ENCODE measurements at places on chromosomes 16 and 17.

- DNase-seq, result peak; percentile 40
Measured at GRCh38 chr17:80855948-80856862, 135.4 kb upstream of the CHMP6 start.

DNA sequence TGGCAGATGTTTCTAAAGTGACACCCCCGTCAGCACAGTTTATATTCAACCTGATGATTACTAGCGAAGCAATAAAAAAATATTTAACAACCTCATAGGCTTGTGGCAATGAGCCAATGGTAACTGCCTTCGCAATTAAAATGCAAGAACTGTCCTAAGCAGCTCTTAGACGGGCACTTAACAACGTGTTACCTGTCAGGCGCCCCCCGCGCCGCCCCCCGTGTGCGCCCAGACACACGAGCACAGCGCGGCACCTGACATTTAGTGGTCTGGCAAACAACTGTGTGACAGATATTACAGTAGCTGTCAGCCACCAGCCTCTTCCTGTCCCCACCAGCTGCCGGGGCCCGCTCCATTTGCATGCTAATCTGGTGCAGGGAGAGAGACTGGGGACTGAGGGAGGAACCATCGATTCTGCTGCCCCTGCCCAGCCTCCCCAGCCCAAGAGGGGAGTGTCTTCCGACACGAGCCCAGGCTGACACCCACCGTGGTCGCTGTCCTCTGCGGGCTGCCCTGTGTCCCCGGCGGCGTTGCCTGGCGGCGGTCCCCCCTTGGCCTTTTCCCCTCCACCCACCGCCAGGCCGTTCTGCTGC, 12.7 kb downstream of the NDUFAF8 start:
- DNase-seq, result no peak

- DNase-seq, result no peak
Measured at GRCh38 chr16:55697867-55698266, 42.1 kb downstream of the SLC6A2 start.

- DNase-seq, result no peak
Measured at GRCh38 chr16:14186007-14186794, 115.1 kb downstream of the MRTFB start.

DNA sequence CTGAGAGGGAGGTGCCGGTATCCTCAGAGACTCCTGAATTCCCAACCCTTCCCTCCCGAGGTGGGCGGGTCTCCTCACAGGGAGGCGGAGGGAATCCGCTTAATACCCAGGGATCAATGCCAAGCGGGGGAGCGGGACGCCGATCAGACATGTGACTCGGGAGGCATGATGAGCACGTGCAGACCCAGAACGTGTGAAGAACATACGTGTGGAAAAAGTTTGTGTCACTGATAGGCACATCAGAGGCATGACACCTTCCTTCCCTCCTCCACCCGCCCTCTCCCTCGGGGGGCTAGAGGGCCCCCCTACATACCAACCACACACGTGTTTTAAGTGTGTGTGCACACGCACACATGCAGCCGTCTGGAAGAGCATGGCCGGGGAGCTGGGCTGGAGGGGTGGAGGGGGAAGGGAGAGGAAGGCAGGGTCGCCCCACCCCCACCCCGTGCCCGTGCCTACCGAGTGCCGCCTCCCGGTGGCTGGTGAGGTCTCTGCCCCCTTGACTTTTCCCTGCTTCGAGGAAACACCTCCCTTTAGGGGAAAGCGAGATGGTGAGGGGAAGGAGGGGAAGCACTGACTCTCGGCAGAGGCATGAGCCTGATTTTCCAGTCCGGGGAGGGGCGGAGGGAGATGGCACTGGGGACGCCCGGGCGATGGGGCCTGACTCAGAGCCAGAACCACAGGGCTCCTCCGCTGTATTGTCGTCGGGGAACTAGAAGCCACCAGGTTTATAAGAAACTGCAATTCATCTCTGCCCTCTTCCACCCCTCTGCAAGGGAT, 12.1 kb upstream of the TBX21 start:
- no peak for DNase-seq

DNA sequence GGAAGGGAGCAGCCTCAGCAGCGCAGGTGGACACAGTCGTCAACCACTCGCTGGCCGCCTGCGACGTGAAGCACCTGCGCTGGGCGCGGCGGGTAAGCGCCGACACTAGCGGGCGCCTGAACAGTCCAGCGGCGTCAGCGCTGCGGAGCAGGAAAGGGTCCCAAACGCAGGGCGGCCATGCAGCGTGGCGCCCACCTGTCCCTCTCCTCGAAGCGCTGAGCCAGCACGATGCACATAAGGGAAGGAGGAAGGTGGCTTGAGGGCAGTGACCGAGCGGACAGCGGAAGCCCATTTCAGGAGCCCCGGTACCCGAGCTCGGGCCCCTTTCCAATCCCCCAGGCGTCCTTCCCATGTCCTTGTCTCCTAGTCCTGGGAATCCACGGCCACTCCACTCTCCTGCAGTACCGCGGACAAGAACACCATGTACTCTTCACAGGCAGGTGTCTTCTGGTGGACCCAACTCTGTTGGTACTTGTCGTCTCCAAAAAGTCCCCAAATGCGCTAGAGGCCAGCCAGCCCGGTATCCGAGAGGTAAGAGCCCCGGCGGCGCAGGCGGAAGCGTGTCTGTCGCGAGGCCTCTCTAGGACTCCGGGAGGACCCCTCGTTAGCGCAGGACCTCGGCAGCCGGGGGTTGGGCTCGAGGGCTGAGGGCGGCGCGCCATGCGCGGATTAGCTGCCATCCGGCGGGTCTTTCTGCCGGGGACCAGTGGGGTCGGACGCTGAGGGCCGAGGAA, 14.4 kb downstream of the ZNF232 start:
- no peak for DNase-seq

DNA sequence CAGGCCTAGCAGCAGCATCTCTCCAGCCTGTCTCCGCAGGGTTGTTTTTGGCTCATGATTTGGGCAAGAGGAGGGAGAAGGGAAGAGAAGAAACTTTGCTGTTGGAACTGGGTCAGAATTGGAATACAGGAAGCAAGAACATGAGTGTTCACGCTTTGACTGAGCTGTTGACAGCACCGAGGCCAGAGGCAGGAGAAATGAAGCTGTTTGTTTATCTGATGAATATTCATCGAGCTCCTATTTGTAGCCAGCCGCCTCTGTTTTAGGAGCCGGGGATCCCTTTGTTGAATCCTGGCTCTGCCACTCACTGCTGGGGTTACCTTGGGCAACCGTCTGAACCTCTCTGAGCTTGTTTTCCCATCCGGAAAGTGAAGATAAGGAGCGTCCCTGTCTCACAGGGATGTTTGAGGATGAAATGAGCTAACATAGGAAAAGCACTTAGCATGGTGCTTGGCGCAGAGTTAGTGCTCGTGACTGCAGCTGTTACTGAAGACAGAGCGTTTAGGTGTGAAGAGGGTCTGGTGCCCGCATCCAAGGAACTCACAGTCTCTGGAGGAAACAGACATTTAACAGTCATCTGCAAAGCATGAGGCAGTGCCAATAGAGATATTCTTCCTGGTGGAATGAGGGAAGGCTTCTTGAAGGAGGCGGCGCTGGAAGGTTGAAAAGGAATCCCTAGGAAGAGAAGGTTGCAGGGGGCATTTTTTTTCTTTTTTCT, 29.2 kb downstream of the RAP1GAP2 start:
- DNase-seq, result no peak

DNA sequence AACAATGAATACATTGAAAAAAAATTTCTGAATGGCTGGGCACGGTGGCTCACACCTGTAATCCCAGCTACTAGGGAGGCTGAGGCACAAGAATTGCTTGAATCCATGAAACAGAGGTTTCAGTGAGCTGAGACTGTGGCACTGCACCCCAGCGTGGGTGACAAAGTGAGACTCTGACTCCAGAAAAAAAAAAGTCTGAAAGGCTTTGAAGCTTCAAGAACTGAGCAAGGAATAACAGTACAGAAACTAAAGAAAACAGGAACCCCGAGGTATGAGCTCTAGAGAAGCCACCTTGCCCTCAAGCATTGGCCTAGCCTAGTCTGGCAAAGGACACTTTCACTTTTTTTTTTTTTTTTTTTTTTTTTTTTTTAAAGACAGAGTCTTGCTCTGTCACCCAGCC, 45.0 kb downstream of the TEX2 start:
- DNase-seq, result no peak

Data from omental fat pad (tissue), 4 donors.